ENCODE measurements at places on chromosomes 7 and 10.

DNA sequence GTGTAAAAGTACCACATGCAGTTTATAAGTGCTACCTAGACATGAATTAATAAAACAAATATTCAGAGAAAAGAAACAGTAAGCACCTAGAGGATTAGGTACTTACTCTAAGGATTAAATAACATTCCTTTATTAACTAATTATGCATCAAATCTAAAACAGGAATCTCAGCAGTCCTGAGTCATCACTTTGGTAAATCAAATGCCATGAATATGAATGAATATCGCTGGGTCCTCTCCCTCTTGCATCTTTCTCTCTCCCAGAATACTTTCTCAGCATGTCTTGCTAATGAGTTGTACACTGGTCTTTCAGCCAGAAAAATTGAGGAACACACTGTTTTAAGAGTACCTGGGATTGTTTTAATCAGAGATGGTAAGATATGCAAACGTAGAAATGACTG lies 225.5 kb upstream of the NFE2L3 start:
- no peak for DNase-seq

- DNase-seq = no peak
Observed at GRCh38 chr7:83021032-83021431, 141.7 kb downstream of the PCLO start.

DNA sequence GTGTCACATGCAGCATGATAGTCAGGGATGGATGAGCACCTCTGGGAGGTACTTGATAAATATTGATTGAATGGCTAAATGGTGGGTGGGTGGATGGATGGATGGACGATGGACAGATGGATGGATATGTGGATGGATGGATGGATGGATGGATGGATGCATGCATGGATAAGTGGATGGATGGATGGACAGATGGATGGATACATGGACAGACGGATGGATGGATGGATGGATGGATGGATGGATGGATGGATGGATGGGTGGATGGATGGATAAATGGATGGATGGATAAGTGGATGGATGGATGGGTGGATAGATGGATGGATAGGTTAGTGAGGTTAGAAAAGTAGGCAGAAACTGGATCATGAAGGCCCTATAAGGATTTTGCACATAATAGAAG lies 37.4 kb downstream of the PTPRE start:
- DNase-seq = no peak

- DNase-seq = no peak
Observed at GRCh38 chr7:98142658-98143057, 36.0 kb downstream of the LMTK2 start.

GRCh38 chr7:151671514-151671913 lies 151.8 kb upstream of the RHEB start:
- no peak for DNase-seq

- DNase-seq = peak; percentile 93
Observed at GRCh38 chr7:24786941-24787340, 29.7 kb upstream of the GSDME start.

- peak; percentile 31 for DNase-seq
Observed at GRCh38 chr7:20778063-20778721, 8.5 kb downstream of the SP8 start.

DNA sequence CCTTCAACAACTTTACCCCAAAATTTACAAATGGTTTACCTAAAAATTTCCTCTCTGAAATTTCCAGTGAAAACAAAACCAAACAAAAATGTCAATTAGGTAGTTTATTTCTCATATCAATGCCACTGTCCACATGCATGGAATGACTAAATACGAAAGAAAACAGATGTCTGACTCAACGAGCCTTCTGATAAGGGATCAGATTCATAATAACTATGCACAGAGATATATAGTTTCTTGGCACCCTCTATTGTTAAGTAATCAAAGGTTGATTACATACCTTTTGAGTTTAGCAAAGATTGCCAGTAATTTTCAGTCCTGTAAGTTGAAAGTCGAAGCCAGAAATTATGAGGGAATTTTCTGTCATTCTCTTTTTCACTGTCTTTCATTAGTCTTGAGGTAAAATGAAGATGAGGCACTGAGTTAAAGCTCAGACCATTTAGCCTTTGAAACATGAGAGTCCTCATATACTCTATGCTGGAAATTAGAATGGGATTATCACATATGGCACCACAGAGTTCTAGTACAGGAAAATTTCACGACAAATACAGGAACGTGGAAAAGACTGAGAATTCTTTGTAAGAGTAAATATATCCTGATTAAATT lies 519.1 kb upstream of the ANKRD30A start:
- no peak for DNase-seq

- no peak for DNase-seq
Observed at GRCh38 chr10:124983321-124983720, 41.4 kb downstream of the ZRANB1 start.

DNA sequence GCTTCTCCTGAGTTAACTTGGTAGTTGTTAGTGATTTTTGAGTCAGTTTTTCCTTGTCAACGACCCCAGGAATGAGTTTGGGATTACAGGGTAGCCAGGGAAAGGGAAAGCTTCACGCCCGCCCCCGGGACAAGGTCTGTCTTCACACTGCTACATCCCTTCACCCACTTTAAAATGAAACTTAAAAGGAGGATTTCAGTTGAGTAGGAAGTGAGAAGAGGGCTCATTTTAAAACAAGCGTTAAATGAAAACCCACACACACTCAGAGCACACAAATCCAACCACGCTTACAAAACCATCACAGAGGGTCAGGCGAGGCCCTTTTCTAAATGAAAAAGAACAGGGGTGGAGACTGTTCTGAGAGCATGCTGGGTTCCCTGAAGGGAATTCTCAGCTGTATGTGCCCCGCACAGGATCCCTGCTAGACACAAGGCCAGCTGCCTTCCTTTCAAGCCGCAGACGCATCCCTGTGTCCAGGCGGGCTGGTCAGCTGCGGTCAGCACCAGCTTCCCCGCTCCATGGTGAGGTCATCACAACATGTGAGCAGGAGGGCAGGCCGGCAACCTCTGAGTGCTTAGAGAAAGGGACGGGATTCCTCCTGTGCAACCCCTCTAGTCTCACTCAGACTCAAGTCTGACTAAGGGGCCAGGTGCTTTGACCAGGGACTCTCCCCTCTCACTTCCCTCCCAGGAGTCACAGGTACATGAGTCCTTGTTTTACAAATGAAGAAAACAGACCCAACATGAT lies 111.8 kb downstream of the EGFR start:
- peak; percentile 60 for DNase-seq

- no peak for DNase-seq
Observed at GRCh38 chr10:17649836-17650235, 5.9 kb downstream of the STAM start.

GRCh38 chr10:28939281-28940157 lies 262.2 kb downstream of the BAMBI start:
- peak; percentile 65 for DNase-seq

- peak; percentile 33 for DNase-seq
Observed at GRCh38 chr7:73612598-73613269, 11.6 kb downstream of the MLXIPL start.

DNA sequence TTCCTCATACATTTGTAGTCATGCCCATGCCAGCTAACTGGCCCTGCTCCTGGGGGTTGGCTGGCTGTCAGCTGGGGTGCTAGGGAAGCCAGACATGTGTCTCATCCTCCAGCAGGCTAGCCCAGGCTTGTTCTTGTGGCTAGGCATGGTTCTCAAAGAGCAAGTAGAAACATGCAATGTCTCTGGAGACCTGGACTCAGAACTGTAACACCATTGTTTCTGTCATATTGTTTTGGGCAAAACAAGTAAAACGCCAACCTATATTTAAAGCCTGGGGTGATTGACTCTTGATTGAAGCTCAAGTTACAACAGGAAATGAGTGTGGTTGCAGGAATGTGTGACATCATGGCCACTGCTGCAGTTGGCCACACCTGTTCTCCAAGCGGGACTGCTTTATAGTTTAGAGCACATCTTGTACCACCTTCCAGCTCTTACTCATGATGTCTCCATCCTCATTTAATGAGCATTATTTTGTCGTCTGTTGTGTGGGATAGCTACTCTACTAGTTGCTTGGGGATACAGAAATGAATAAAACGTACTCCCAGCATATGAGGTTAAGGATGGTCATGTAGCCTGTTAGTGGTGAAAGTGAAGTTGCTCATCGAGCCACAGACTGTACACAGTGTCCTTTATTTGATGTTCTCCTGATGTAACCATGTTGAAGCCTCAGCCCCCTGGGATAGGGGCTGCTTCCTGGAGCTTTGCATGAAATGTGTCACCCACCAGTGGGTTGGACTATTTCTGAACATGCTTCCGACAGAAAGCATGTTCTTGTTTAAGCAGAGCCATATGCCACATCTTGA lies 168.4 kb downstream of the SORCS3 start:
- DNase-seq = no peak

- DNase-seq = no peak
Observed at GRCh38 chr7:99133766-99134564, 9.9 kb downstream of the SMURF1 start.

GRCh38 chr7:74343281-74344131 lies 54.3 kb downstream of the CLIP2 start:
- DNase-seq = peak; percentile 91

GRCh38 chr7:94325122-94325475 lies 69.6 kb upstream of the COL1A2 start:
- DNase-seq = peak; percentile 18

- DNase-seq = no peak
Observed at GRCh38 chr10:79248341-79249185, 98.7 kb upstream of the PPIF start.

DNA sequence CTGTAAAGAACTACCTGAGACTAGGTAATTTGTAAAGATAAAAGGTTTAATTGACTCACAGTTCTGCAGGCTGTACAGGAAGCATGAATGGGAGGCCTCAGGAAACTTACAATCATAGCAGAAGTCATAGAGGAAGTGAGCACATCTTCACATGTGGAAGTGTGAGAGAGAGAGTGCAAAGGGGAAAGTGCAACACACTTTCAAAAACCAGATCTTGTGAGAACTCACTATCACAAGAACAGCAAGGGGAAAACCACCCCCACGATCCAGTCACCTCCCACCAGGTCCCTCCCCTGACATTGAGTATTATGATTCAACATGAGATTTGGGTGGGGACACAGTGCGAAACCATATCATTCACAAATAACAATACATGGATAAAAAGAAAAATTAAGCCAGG lies 24.5 kb downstream of the AVL9 start:
- DNase-seq = no peak

DNA sequence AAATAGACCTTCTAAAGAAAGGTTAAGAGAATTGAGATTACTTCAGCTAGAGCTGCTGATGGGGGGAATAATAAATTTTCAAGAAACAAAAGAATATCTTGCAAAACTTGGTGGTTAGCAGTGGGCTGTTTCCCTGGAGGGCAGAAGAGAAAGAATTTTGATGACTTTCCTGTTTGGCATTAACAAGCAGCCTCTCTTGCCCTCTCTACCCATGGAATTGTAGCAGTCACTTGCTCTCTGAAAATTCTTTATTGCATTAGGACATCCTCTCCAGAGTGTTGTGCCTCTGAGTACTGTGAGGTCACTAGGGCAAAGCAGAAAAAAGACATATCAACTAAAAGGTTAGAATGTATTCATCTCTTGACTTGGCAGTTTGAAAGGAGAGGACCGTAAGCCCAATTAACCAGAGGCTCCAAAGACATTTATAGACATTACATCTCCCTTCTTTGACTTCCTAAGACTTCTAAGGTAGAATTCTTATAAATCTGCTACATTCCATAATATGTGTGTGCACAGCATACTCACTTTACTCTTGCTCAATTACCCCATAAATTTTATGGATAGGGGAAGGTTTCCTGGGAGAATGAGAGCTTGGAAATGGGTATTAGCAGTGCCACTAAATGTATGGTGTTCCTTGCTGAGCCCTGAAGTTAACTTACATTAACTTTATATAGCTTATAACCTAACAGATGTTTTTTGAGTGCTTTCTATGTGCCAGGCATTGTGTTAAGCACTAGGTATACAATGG lies 215.3 kb downstream of the KIF20B start:
- DNase-seq = no peak

- DNase-seq = no peak
Observed at GRCh38 chr10:49230004-49230403, 41.8 kb upstream of the TMEM273 start.

GRCh38 chr7:111101856-111102646 lies 11.1 kb downstream of the LRRN3 start:
- no peak for DNase-seq

DNA sequence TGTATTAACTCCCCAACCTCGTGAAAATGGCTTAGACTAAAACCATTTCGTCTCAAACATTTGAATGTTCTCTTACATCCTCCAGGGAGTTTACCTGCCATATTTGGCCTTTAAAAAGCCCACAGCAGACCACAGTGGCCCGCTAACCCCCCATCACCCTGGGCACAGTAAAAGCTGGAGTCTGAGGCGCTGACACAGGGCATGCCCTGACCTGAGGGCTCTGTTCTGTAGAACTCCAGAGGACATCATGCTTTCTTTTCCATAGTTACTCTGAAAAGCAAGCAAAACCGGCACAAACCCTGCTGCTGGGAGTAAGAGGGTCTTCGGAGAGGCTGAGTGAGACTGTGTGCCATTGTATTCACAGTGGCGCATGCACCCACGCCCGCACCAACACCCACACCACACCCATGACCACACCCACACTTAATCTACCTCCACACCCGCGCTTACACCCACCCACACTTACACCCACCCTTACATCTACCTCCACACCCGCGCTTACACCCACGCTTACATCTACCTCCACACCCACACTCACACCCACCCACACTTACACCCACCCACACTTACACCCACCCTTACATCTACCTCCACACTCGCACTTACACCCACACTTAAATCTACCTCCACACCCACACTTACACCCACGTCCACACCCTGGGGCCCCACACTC lies 32.1 kb downstream of the LRRC27 start:
- no peak for DNase-seq

GRCh38 chr7:140062118-140062527 lies 628 bp downstream of the PARP12 start:
- no peak for DNase-seq

- DNase-seq = no peak
Observed at GRCh38 chr10:7003831-7004395, 406.9 kb downstream of the SFMBT2 start.

- no peak for DNase-seq
Observed at GRCh38 chr7:32047075-32047474, 23.1 kb downstream of the PDE1C start.

GRCh38 chr7:137755427-137755826 lies 91.3 kb downstream of the DGKI start:
- no peak for DNase-seq

- DNase-seq = no peak
Observed at GRCh38 chr10:111836571-111836970, 347.0 kb downstream of the GPAM start.

Measured in AG08395 (cell line).